Lung microvascular endothelial cell (primary cell): ENCODE measurements at places on chromosomes 7 and 10. TPM values are rescaled to one million over a fixed set of nuclear protein-coding genes. Genes with fewer than 3 reads are reported as not detected.
A peak's percentile ranks its signal among the peaks of the same experiment; 100 is the strongest.

The PLOD3 gene
- total RNA-seq = 34.4 and 38.3 TPM in 2 replicates

DNA sequence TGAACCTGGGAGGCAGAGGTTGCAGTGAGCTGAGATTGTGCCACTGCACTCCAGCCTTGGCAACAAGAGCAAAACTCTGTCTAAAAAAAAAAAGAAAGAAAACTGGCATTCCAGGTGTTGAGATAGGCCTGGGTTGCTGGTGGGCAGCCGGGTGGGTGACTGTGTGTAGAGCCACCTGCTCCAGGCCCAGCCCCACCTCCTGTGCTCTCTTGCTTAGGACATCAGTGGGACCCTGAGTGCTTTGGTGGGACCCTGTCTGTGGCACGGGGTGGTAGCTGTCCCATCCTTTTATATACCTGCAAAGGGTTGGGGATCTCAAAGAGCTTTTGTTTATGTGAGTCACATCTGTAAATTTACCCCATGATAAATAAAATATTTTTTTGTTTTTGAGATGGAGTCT is 6.2 kb downstream of the PAOX start:
- no peak for DNase-seq

- DNase-seq = no peak
Measured at GRCh38 chr10:49616421-49617101, 2.7 kb downstream of the CHAT start.

The C10orf67 gene
- total RNA-seq = not detected in 2 replicates

GRCh38 chr7:1296356-1296981 is 63.8 kb downstream of the UNCX start:
- no peak for DNase-seq

DNA sequence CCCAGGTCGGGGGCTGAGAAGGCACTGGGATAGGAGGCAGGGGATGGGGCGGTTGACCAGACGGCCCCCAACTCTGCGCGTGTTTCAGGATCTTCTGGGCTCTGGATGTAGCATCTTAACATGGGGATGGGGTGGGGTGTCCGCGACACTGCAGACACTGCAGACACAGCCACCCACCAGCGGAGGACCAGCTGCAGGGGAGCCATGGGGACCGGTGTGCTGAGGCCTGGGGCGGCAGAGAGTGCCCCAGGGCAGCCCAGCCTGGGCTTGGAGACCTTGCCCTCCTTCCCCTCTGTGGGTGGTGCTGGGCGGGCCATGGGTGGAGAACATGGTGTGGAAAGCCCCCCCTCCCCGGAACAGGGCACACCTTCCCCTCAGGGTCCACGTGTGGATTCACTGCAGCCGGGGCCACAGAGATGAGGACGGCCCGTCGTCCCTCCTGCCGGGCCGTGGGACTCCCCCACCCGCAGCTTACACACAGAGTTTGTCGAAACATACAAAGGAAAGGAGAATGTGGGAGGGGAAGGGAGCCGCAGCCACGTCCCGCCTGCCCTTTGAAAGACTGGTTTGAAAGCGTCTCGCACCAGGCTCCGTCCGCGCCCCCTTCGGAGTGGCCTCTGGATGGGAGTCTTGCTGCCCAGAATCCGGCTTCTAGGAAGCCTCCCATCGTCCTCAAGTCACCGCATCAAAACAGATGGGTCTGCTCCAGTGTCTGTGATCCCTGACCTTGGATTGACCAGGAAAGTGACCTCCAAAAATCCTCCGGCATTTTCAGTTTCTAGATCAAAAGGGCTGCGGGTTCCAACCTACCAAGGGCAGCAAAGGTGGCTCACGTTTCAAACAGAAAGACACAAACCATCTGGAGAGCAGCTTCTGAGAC is 91.5 kb upstream of the TCERG1L start:
- no peak for DNase-seq

GRCh38 chr7:98569691-98570337 is 47.3 kb upstream of the NPTX2 start:
- no peak for DNase-seq

The TMEM139 gene
- total RNA-seq = not detected in 2 replicates

GRCh38 chr7:26853788-26854393 is 10.5 kb downstream of the SKAP2 start:
- peak; percentile 78 for DNase-seq

- no peak for DNase-seq
Measured at GRCh38 chr7:29995652-29996051, 6.1 kb upstream of the SCRN1 start.

DNA sequence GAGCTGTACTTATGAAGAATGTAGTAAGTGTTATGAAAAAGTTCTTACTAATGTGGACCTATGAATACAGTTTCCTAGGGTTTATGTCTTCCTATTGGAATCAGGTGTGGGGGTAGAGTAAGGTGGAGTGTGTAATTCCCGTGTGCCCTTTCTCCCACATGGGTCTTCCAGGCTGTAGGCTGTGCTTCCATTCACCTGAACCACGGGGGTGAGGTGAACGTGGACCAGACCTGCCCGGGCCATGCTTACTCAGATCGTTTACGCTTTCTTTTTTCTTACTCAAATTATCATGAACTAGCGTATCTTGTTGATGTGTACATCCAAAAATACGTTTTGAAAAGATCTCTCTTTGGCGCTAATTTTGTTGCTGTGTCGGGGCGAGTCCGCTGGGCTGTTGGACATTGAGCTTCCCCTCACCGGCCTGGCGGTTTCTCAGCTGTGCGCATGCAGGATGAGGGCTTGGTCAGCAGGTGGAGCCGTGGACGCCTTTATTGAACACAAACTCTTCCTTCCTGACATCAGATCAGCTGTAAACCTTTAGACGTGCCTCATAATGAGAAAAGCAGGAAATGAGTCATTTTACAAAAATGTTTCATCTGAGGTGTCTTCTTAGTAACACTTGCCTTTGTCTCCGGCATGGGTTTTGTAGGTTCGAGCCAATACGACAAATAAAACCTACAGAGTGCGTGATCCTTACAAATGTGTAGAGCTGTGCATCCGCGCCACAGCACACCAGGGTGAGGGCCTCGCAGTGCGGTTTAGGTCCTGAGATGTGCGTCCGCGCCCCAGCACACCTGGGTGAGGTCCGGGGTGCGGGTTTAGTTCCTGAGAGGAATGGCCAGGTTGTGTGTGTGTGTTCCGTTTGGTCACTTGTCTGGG is 53.8 kb downstream of the WDR37 start:
- DNase-seq = peak; percentile 82

DNA sequence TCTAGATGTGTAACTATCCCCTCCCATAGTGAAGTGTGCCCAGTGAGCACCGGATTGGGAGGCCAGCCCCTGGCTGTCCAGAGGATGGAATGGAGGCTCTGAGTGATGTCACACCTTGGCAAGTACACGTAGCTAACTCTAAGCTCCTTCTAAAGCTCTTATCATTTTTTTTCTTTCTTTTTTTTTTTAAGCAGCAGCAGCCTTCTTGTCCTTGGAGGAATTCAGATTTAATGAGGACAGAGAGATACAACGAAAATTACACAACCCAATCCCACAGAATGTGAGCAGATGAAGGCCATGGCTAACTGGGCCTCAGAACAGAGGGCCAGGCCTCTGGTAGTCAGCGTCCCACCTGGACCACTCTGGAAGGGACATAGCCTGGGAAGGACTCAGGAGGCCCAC is 11.3 kb downstream of the TNS3 start:
- DNase-seq = peak; percentile 29

DNA sequence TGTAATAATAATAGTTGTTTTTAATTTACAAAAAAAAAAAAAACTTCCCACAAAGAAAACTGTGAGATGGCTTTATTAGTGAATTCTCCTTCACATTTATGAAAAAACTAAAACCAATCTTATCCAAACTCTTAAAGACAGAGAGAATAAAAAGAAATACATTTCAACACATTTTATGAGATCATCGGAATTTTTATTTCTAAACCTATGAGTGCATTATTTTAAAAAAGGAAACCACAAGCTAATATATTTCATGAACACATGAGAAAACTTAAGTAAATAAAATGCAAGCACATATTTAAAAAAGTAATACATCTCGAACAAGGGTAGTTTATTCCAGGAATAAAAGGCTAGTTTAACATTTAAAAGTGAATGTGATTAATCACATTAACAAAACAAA is 31.5 kb downstream of the C7orf25 start:
- DNase-seq = no peak

The HILPDA gene
- 6.8 and 8.9 TPM in 2 replicates for total RNA-seq

GRCh38 chr7:82179311-82179710 is 264.3 kb downstream of the CACNA2D1 start:
- no peak for DNase-seq

DNA sequence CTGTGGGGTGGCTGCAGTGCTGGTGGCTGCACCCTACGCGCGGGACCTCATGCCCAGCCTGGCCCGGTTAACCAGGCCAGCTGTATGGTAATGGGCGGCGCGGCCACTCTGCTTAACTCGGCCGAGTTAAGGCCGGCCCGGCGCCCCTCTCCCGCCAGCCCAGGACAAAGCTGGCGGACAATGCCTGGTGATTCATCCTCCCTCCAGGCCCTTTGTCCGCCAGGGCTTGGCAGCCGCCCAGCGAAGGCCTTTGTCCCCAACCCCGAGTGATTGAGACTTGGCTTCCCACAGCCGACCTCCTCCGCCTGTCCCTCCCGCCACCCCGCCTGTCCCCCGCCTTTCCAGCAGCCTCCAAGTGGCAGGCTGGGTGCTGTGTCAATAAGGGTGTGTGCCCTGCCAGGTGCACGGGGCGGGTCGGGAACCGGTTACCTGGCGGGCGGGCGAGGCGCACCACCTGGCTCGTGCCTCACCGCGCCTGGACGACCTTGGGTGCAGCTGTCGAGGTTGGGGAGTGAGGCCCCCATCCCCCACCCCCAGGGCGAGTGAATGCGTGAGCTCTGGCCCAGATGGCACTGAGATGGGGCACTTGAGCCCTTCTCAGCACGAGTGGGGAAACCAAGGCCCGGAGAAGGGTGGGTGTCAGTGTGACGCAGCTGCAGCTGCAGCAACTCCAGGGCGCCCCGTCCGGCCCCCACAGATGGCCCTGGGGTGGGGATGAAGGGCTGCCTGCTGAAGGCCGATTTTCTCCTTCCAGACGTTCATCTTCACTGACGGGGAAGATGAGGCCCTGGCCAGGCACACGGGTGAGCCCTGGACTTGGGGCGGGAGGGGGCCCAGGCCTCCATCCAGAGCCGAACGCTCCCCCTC is 4.6 kb downstream of the LFNG start:
- peak; percentile 95 for DNase-seq

DNA sequence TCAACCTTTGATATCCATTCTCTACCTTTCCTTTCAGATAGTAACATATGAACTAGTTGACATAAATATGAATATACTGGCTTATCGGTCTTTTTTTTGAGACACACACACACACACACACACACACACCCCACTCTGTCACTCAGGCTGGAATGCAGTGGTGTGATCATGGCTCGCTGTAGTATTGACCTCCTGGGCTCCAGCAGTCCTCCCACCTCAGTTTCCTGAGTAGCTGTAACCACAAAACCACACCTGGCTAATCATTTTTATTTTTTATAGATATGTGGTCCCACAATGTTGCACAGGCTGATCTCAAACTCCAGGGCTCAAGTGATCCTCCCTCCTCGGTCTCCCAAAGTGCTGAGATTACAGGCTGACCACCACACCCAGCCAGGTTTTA is 14.2 kb upstream of the NT5C3A start:
- no peak for DNase-seq

The TRUB1 gene
- total RNA-seq = 13.1 and 18.1 TPM in 2 replicates

The OPN1SW gene
- total RNA-seq = not detected in 2 replicates

GRCh38 chr10:90222939-90223338 is 521.5 kb downstream of the KIF20B start:
- peak; percentile 12 for DNase-seq
